Stimulated activated CD4-positive, alpha-beta T cell treated with anti-CD3 and anti-CD28 coated beads, Interleukin-15, amount 100 ng/mL, for 1 hour (primary cell): ENCODE measurements at places on chromosomes 5 and 9.

DNA sequence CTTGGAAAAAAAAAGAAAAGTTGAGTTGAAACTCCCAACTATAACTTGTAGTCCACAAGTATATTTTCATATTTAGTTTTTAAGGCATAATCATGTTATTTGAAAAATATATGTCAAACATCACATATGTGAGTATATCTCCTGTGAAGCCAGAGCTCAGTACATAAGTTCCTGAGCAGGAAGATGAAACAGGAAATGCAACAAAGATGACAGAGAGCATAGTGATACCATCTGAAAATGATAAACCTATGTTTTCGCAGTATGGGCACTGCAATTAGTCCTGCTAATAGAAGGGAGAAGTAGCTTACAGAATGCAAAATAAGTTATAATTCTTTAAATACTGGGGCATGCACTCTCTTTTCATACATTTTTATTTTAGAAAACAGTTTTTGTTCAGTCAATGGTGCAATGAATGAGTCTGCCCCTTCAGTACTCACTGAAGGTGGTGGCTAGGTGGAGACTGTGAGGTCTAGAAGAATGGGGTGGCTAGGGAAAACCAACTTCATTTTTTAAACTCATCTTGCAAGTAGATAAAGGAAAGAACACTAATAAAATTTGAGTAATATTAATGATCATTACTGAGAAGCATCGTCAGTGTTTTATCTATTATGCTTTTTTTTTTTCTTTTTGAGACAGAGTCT is 54.1 kb upstream of the FYB1 start:
- DNase-seq = no peak

GRCh38 chr9:68793605-68794343 is 88.7 kb downstream of the PIP5K1B start:
- no peak for DNase-seq

DNA sequence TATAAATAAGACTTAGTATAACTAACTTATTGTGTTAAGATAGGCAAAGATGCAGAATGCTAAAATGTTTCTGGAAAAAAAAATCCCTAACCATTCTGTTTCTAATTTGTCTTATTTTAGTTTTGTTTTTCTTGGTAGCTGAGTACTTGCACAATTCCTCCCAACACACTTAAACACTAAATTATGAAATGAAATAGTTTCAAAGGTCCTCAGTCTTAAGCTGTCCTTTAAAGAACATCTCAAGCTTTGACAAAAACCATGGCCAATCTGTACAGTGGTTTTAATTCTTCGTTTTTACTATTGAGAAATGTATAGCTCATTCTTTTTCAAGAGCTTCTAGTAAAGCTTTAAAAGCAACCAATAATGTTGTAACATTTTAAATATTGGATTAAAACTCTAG is 171.5 kb downstream of the EDIL3 start:
- DNase-seq = no peak

- no peak for DNase-seq
Observed at GRCh38 chr9:97938081-97938644, at the start of gene HEMGN. HEMGN (minus strand) TSS chr9:97938172; CDS start chr9:97938136, 36 bp downstream.

GRCh38 chr5:153630546-153630945 is 140.1 kb downstream of the GRIA1 start:
- DNase-seq = no peak

GRCh38 chr9:107862323-107862722 is 372.8 kb upstream of the KLF4 start:
- DNase-seq = no peak

GRCh38 chr5:86008293-86008692 is 609.4 kb upstream of the COX7C start:
- no peak for DNase-seq

DNA sequence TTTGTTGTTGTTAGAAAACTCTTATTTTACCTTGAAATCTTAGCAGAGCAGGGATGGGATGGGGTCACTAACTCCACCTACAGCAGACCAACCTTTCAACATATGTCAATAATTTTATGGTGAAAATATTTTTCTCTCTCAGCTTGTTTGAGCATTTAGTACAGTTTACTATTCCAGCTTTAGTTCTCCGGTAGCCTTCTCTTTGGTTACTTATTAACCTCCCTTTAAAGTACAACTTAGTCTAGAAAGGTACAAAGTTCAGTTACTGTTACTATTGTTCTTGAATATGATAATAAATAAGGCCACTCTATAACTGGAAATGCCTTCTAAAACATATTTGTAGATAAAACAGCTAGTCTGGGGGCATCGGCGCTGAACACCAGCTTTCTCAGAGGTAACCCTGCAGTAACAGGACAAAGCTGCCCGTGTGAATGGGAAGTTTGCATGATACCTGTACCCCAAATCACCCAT is 233.3 kb downstream of the PCSK1 start:
- DNase-seq = no peak

DNA sequence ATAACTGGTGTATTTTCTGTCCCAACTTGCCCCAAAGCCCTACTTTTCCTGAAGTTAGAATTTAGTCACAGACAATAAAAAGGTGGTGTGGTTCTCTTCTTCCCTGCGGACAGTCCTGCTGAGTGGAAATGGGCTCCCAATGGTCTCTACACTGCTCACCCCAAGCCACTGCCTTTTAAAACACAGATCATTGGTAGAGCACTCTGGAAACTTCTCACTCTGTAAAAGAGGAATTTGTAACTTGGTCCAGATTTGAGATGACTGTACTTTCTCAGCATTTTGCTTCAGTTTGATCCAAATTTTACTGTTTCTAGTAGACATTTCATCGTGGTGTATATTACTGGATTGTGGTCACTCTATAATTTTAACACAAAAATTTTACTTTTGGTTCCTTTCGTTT is 80.3 kb upstream of the ROR2 start:
- no peak for DNase-seq

DNA sequence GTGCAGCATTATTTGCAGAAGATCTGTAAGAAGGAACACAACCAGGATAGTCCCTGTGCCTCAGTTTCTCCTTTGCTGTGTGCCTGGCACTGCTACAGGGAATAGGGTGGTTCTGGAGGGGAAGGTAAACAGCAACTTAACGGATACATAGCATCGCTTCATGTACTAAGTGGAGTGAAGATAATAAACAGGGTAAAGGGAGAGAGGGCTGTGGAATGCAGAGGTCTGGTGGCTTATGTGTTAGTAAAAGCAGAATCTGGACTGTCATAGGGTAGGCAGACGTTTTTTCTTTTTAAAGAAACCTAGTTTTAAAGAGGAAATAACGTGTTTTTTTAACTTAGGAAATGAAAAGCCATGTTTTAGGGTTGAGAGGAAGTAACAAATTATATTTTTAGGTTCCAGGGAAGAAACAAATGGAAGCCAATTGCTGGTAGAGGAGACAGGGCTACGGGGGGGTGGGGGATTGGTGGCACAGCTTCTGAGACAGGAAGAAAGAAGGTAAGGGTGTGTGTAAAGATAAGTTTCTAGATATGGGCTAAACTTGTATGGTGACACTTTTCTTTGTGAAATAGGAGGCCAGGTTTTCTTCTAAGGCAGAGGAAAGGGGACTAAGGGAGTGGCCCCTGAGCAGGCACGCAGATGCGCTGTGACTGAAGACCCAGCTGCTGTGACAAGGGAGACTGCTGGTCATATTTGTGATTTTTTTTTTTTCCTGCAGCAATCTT is 1.3 kb downstream of the GNG10 start:
- no peak for DNase-seq

GRCh38 chr5:167458412-167458811 is 833.0 kb upstream of the WWC1 start:
- DNase-seq = no peak

GRCh38 chr5:173530547-173530946 is 85.9 kb downstream of the BOD1 start:
- DNase-seq = no peak

DNA sequence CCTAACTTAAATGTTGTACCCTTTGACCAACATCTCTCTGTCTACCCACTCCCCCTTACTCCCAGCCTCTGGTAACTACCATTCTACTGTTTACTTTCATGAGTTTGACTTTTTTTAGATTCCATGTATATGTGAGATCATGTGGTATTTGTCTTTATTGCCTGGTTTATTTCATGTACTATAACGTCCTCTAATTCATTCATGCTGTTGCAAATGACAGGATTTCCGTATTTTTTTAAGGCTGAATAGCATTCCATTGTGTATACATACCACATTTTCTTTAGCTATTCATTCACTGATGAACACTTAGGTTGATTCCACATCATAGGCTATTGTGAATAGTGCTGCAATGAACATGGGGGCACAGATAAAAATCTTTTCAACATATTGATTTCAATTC is 11.8 kb upstream of the NDUFB6 start:
- DNase-seq = no peak

- no peak for DNase-seq
Observed at GRCh38 chr9:91500509-91501014, 76.9 kb upstream of the NFIL3 start.

GRCh38 chr9:13478160-13478559 is 198.7 kb upstream of the MPDZ start:
- no peak for DNase-seq

- DNase-seq = no peak
Observed at GRCh38 chr5:76990899-76991459, 38.1 kb downstream of the CRHBP start.

GRCh38 chr5:175752826-175753535 is 95.1 kb downstream of the HRH2 start:
- DNase-seq = no peak

GRCh38 chr9:4604678-4605095 is 57.4 kb upstream of the PLPP6 start:
- no peak for DNase-seq

GRCh38 chr5:35309365-35310130 is 79.3 kb upstream of the PRLR start:
- DNase-seq = no peak

- no peak for DNase-seq
Observed at GRCh38 chr5:108148715-108149139, 233.2 kb downstream of the FBXL17 start.

DNA sequence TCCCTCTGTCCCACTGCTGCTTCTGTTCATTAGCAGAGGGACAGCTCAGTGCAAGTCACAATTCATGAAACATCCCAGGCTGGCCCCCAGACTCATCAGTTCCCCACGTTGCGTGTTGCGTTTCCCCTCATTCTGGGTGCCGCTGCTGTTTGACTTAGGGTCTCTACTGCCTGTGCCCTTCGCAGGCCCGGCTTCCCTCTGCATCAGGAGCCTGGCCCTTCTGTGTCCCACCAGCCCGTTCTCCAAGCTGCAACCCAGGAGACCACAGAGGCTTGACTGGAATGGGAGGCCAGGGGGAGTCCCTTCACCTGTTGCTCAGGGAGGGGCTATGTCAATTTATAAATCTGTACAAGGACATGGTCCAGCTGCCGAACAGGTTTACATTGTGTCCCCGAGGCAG is 53.9 kb upstream of the SUSD3 start:
- DNase-seq = no peak

DNA sequence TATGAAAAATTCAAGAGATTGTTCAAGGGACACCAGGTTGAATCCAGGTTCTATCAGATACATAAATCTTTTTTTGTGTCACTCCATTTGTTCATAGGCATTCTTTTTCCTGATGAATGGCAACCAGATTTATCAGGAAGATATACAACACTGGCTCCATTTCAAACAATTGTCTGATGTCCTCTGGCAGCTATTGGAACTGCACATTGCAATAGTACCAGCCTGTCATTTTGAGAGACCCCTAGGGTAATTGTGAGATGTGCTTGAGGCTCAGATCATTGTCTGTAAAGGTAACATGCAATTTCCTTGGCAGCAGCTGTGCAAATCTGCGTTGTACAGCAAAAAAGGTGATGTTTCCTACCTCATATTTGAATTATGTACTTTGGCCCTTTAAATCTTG is 25.9 kb downstream of the KCTD16 start:
- no peak for DNase-seq

GRCh38 chr9:104319685-104320084 is 184.4 kb upstream of the OR13F1 start:
- no peak for DNase-seq

GRCh38 chr9:69572611-69573010 is 99.6 kb downstream of the APBA1 start:
- no peak for DNase-seq

DNA sequence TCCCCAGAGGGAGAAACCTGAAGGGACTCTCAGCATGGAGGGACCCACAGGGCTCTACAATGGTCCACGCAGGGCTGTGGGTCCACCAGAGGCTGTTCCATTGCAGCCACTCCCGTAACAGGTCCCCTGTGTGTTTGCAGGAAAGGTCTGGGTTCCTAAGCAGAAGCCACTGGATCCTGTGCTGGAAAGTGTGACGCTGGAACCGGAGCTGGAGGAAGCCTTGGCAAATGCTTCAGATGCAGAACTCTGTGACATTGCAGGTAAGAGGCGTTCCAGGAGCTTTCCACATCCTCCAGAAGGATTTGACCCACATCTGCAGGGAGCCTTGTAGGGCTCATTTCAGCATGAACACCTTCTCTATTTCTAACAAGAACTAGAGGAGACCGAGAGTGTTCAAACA is 51.7 kb downstream of the TMOD1 start:
- DNase-seq = no peak

DNA sequence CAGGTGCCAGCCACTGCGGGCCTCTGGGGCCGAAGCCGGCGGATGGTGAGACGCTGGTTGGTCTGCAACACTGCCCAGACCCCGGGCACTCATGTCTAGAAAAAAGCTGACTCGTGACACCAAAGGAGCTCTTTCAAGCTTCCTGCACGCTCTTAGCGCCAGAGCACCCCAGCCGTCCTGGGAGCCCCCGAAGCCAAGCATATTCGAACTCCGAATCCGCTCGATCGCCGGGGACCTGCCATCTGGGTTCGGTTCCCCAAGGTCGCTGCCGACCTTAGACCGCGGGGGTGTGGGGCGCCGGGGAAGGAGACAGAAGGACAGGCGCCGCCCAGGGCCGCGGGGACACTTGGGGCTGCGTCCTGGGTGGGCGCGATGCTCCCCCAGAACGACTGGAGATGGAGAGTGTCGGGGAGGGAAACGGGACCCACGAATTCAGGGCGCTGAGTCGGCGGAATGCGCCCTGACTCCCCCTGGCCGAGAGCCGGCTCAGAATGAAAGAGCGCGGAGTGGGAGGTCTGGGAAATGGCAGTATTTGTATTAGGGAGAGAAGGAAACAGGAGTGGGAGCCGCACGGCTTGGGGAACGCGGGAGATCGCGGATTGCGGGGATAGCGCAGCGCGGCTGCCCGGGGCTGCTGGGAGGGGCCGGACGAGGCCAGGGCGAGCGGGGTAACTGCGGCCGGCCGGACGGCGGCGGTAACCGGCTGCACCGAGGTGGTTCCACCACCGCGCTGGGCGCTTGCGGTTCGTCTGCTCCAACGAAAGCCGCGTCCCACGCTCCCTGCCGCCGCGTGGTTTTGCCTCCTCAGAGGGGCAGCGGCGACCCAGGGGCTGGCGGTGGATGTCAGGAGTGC is 20.1 kb upstream of the MARCHF6 start:
- no peak for DNase-seq

- no peak for DNase-seq
Observed at GRCh38 chr5:173055722-173055982, 500 bp upstream of the CREBRF start.

GRCh38 chr5:178625679-178626483 is 969 bp downstream of the CLK4 start:
- no peak for DNase-seq

GRCh38 chr5:56078278-56079156 is 83.8 kb upstream of the IL6ST start:
- DNase-seq = no peak
